ENCODE measurements at places on chromosomes 7 and 10.

DNA sequence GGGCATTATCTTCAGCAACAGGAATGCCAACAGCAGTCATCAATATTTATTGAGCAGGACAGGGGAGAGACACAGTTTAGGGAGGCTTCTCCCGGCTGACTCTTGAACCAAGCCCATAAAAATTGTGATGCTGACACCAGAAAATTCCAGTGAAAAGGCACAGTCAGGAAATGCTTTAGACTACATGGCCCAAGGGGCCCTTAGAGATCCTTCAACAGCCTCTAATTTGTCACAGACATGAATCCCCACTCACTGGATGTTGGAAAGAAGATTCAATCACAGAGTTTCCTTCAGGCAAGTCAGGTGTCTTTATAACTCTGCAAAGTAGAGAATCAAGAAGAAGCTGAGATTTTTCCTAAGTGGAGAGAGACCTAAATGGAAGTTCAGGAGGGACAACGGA, 1.2 kb downstream of the GJC3 start:
- no peak for DNase-seq

GRCh38 chr10:132499367-132499685, 38.3 kb upstream of the INPP5A start:
- DNase-seq, result no peak

DNA sequence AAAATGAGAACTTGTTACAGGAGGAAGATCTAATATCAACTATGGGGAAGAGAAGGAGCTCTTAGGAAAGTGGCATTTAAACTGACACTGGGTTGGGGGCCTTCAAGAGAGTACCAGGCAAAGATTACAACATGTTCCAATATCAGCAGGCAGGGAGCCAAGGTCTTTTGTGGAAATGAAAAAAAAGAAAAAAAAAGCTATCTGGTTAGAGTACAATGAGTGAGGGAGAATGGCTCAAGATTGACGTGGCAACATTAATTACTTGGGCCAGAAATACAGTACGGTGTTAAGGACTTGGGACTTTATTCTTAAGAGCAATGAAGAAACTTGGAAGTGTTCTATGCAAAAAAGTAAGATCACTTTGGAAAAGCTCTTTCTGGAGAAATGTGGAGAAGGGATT, 132.3 kb upstream of the CDK1 start:
- DNase-seq, result no peak

- no peak for DNase-seq
These were observed 17.2 kb downstream of the PPP3CB start for GRCh38 chr10:73478636-73479035.

DNA sequence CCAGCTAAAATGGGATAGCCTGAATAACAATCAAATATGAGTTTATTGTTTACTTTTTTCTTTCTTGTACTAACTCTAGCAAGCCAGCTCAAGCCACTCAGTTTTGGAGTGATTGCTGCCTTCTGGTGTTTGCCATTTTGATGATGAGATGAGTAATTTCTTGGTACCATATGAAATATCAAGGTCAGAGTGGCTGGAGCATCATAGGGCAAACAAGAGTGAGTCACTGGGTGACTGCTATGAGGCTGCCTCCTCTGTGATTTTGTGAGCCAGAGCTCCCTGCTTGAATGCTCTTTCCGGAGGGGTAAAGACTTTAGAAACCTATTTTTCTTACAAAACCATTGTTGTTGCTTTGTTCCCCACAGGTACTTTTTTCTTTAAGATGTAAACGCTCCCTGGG, 295.6 kb downstream of the PRKG1 start:
- no peak for DNase-seq

DNA sequence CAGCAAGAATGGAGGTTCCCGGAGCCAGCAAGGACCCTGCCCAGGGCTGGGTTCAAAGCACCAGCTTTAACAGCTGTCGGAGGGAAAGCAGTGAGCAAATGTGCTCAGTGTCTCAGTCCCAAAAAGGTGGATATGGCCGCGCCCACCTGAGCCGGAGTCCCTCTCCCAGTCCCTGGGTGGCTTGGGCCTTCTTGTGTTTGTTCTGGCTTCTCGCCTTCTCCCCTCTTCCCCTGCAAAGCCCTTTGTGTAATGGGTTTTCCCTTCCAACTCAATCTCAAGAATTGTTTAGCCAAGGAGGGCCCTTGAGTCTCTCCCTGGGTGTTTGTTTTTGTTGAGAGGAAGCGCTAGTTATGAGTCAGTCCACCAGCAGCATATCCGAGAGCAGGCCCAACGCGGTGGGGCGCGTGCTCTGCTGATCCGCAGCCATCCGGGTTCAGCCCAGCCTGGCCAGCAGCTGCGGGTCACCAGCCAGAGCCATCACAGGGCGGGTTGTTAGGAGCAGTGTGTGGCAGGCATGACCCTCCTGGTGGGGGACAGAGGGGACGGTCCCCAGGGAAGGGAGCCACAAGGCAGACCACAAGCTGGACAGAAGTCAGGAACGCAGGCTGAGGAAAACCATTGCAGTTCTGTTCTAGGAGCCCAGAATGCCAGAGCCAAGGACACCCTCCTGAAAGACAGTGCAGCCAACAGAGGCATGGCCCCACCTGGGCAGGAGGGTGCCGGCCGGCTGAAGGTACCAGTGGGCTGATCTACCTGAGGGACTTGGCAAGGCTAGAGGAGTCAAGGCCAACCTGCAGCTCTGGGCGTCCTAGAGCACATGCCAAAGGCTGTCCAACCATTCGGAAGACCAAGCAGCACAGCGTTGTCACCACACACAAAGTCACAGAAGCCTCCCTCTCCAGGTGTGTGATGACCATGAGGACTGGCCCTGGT, 21.3 kb downstream of the CALML3 start:
- no peak for DNase-seq

- no peak for DNase-seq
These were observed 321.6 kb upstream of the PHYHIPL start for GRCh38 chr10:58854811-58855210.

- DNase-seq, result no peak
These were observed at the start of gene ANKRD30A for GRCh38 chr10:37125191-37125732. ANKRD30A (plus strand) TSS chr10:37125598; CDS start chr10:37125788, 190 bp downstream.

DNA sequence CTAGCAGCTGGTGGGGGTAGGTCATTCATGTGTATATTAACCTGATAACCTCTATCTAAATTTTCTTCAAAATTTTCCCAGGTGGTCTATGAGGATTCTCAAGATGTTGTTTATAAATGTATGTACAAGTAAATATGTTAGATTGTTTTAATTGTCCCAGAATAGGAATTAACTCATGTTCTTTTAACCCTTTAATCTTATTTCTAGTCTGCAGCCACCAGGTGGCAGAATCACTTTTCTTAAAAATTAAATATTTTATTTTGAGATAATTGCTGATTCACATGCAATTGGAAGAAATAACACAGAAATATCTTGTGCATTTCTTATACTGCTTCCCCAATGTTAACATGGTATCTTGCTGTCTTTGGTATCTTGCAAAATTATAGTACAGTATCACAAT, 589.5 kb downstream of the ARL4A start:
- no peak for DNase-seq

GRCh38 chr10:68428396-68429104, 21.5 kb upstream of the RUFY2 start:
- no peak for DNase-seq

GRCh38 chr10:77456414-77456813, 181.2 kb downstream of the KCNMA1 start:
- DNase-seq, result no peak

- no peak for DNase-seq
These were observed 18.7 kb upstream of the SLF2 start for GRCh38 chr10:100894033-100894432.

- no peak for DNase-seq
These were observed 30.9 kb downstream of the LAMB1 start for GRCh38 chr7:107972075-107972482.

DNA sequence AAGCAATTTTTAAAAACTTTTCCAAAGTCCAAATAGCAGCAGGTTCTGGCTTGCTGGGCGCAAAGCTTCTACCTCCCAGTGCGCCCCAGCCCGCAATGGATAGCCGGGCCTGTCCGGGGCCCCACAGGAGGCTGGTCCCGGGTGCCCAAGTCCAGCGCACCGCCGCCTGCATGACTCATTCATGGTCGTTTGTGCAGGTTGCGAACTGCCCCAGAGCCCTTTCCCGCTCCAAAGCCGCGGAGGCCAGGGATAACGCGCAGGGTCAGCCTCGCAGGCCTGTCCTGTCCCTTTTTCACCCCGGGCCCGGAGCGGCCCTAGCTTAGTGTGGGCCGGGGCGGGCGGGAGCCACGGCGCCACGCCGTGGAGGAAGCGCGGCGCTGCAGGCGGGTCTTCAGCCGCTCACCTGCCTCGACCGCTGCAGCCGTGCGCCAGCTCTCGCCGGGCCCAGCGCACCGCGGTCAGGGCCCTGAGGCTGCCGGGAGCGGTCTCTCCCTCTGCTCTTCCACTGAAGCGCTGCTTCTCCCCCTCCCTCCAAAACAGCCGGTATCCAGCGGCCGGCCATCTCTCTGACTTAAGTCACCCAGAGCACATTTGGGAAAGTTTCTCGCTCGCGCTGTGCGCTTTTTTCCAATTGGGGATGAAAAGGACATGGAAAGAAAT, 1.7 kb upstream of the EGR2 start:
- DNase-seq, result no peak

GRCh38 chr7:1604383-1604782, 34.6 kb upstream of the PSMG3 start:
- no peak for DNase-seq

GRCh38 chr10:94546901-94547185, 1.3 kb downstream of the HELLS start:
- DNase-seq, result no peak

- DNase-seq, result no peak
These were observed 66.4 kb downstream of the CDC123 start for GRCh38 chr10:12262278-12262981.

DNA sequence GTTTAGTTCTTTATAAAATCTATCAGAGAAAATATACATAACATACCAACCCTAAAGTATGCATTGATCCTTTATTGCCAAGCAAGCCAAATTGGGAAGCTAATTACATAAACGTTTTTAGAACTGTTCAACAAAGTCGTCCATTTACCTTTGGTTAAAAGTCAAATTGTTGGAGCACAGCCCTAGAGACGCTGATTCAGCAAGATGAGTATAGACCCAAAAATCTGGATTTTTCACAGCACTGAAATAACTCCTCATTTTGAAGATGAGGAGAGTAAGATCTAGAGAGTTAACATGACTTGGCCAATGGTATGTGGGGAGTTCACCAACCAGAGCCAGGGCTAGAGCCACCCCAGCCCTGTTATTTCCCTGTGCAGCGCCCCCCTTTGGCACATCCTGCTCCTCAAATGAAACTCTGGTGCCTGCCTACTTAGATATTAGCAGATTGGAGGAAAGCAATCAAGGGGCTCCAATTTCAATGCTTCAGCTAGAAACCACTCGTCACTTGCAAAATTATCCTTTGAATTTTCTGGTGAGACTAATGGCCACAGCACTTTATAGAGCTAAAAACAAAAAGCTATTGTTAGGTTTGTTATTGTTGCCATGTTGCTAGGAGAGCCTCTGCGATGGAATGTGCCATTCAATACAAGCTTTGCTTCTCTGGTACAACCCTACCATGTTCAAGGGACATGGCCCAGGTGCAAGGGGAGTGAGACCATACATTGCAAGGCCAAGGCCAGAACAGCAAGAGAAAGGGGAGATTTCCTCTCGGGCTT, 132.6 kb upstream of the ZEB1 start:
- DNase-seq, result no peak
